Aorta (tissue), 5 donors: ENCODE measurements at places on chromosomes 6 and 20. TPM values are rescaled to one million over a fixed set of nuclear protein-coding genes. Genes with fewer than 3 reads are reported as not detected.

DNA sequence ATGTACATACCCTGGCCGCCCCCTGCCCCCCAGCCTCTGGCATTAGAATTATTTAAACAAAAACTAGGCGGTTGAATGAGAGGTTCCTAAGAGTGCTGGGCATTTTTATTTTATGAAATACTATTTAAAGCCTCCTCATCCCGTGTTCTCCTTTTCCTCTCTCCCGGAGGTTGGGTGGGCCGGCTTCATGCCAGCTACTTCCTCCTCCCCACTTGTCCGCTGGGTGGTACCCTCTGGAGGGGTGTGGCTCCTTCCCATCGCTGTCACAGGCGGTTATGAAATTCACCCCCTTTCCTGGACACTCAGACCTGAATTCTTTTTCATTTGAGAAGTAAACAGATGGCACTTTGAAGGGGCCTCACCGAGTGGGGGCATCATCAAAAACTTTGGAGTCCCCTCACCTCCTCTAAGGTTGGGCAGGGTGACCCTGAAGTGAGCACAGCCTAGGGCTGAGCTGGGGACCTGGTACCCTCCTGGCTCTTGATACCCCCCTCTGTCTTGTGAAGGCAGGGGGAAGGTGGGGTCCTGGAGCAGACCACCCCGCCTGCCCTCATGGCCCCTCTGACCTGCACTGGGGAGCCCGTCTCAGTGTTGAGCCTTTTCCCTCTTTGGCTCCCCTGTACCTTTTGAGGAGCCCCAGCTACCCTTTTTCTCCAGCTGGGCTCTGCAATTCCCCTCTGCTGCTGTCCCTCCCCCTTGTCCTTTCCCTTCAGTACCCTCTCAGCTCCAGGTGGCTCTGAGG, 7.6 kb downstream of the CDKN1A start:
- peaks cover 23% of the 10 kb centered on the region for H3K36me3 ChIP-seq
- no peaks in the 10 kb centered on the region for H3K27me3 ChIP-seq
- H3K27ac ChIP-seq: no peak overlapping the region
- no peaks in the 10 kb centered on the region for H3K4me1 ChIP-seq
- no peak overlapping the region for H3K4me3 ChIP-seq

- H3K27ac ChIP-seq: no peak overlapping the region
- H3K27me3 ChIP-seq: no peaks in the 10 kb centered on the region
These were observed 70.8 kb upstream of the DYNLRB1 start for GRCh38 chr20:34445177-34446065.

DNA sequence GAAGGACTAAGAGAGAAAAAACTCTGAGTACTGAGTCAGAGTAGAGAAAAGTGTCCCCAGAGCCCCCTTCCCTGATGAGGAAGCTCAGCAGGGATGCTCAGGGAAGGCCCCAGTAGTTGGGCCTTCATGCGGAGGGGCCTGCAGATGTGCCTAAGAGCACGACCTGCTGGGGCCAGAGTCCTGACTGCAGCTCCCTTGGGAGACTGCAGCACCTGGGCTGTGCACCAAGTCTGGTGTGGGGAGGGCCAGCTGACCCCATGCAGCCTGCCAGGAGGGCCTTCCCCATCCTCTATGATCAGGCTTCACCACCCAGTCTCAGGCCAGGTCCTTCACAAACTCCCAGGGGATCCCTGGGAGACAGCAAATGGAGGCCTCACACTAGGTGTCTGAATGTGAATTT, 130.4 kb downstream of the FNDC1 start:
- no peaks in the 10 kb centered on the region for H3K27me3 ChIP-seq
- no peak for DNase-seq
- no peak overlapping the region for H3K27ac ChIP-seq
- no peak overlapping the region for H3K4me3 ChIP-seq

- H3K36me3 ChIP-seq: no peaks in the 10 kb centered on the region
- H3K27ac ChIP-seq: no peak overlapping the region
- no peak overlapping the region for H3K4me3 ChIP-seq
- H3K27me3 ChIP-seq: no peaks in the 10 kb centered on the region
- DNase-seq: no peak
These were observed 470.4 kb downstream of the CDH26 start for GRCh38 chr20:60428651-60429050.

DNA sequence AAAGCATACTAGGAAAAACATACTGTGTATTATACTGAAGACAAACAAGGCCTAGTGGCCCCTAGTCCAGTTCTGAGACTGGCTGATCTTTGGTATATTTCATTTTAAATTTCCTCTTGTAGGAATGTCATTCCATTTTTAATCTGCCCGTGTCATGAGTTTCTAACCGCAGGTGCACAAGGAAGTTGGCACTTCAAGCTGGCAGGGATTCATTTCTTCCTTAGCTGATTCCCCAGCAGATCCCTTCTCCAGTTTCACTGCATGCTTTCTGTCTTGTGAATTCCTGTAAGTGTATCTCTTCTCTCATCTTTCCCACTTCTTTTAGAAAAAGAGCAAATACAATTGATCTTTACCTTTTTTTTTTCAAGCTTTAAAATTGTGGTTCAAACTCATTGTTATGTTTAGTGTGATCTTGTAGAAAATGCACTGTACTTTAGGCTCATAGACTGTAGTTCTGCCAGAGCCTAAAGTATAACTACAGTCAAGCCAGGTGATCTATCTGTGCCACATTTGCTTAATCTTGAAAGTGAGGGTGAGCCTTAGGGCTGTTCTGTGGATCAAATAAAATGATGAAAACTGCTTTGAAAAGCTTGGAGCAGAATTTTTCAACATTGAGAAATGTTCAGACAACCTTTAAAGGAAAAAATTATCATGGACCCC, 37.0 kb downstream of the RNF217 start:
- no peaks in the 10 kb centered on the region for H3K36me3 ChIP-seq
- no peak overlapping the region for H3K27ac ChIP-seq
- no peaks in the 10 kb centered on the region for H3K27me3 ChIP-seq
- no peak for DNase-seq
- no peak overlapping the region for H3K4me3 ChIP-seq

DNA sequence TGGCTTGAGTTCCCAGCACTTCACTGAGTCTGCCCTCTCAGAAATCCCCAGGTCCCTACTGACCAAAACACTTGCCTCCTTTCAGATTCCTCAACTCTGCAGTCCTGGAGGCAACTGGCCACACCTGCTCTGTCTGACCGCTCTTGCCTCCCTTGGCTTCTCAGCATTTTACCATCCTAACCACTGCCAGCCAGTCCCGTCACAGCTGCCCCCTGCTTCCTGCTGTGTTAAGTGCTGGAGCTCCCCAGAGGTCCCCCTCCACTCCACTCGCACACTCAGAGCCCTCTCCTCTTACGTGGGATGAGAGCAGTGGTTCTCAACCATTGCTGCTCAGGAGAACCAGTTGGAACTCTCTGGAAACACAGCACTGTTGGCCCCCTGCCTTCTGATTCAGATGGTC, 20.5 kb downstream of the ADAT2 start:
- H3K27ac ChIP-seq: no peak overlapping the region
- no peaks in the 10 kb centered on the region for H3K4me1 ChIP-seq
- no peaks in the 10 kb centered on the region for H3K27me3 ChIP-seq
- no peak for DNase-seq

The EEF1E1 gene
- 17.1 TPM for total RNA-seq
